NCI-H774 (cell line): ENCODE measurements at places on chromosomes 2 and 18.

- no peak for DNase-seq
These were observed 192.2 kb downstream of the PLCL1 start for GRCh38 chr2:197996583-197996982.

GRCh38 chr2:181887045-181887444 lies 4.5 kb upstream of the ITPRID2 start:
- no peak for DNase-seq

- peak; percentile 19 for DNase-seq
These were observed 57.9 kb downstream of the TLK1 start for GRCh38 chr2:171102802-171103201.

DNA sequence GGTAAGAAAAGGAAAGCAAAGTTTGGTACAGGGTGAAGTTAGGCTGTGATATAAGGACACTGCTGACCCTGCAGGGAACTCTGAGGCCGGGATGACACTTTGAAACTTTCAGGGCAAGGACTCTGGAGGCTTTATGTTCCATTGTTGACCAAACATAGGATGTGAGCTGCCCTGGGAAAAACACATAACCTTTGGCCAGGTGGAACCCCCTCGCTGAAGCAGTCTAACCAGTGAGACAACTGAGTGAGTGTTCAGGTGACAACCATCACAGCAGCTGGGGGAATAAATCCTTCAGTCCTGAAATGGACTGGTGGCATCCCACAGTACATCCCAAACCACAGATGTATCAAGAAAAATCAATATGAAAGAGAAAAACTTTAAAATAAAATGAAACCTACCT lies 280.9 kb upstream of the CDH2 start:
- DNase-seq = no peak

- no peak for DNase-seq
These were observed 142.4 kb downstream of the ZFP36L2 start for GRCh38 chr2:43083710-43084698.

DNA sequence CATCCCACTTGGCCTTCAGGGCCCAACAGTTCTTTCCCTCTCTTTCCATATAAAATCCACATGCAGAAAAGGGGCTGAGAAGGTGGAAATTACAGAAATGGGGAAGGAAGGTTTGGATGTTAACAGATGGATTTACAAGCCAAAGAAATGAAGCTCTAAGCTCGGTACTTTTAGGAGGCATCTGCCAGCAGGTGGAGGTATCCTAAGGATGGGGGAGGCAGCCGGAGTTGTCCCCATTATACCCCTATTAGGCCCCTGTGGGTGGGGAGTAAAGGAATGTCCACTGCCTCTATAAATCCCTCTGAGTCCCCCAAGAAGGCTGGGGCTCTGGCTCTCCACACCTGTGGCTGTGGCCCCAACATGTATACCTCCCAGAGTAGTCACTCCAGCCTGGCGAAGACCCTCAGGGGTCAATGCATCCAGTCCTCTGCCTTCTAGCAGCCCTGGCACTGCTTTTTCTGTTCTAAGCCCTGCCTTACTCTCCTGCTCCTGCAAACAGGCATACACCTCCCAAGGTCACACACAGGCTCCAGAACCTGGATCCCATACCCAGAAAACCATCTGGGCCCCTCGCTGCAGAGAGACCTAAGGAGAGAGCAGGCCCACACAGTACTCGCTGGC lies 1.2 kb downstream of the FBXO41 start:
- no peak for DNase-seq
